ENCODE measurements at places on chromosomes 5 and 9.

DNA sequence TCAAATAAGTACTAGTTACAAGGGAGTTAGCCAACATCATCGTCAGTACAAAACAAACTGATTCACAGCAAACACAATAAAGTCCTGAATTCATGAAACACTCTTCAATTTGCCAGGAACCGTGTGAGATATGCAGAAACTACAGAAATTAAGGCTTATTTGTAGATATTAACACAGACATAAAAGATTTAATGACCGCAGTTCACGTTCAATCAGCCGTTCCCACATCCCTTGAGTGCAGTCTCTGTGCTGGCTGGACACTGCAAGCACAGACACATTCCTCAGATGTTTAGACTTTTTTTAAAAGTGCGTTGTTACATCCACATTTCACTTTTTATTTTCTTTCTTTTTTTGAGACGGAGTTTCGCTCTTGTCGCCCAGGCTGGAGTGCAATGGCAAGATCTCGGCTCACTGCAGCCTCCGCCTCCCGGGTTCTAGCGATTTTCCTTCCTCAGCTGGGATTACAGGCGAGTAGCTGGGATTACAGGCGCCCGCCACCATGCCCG lies 566 bp upstream of the CEP78 start:
- DNase-seq: peak; percentile 34

GRCh38 chr5:172407822-172408221 lies 46.5 kb downstream of the SH3PXD2B start:
- peak; percentile 86 for DNase-seq

DNA sequence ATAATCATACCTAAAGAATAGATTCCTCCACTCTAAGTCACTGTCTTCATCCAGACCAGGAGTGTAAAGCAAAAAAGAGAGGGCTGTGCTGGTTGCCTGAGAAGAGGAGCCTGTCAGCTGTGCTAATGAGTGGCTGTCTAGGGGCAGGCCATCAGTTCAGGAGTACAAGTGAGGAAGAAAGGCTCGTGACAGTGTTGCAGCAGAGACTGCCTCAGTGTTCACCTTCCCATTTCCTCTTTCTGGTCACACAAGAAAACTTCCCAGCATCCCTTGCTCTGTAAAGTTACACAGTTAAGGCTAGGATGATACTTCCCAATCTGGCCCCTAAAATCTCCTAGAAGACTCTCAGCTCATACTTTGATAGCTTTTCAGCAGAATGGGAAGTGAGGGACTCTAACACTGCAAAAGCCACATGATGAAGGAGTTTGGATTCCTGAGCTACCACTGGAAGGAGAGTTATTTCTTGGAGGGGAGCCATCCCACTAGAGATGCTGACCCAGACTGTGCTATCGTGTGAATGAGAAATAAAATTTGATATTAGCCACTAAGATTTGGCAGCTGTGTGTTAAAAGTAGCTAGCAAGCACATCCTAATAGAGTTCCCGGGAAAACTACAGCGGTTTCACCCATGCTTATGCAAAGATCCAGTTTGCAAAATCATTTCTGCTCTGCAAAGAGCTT lies 67.1 kb downstream of the ADAMTS12 start:
- no peak for DNase-seq

DNA sequence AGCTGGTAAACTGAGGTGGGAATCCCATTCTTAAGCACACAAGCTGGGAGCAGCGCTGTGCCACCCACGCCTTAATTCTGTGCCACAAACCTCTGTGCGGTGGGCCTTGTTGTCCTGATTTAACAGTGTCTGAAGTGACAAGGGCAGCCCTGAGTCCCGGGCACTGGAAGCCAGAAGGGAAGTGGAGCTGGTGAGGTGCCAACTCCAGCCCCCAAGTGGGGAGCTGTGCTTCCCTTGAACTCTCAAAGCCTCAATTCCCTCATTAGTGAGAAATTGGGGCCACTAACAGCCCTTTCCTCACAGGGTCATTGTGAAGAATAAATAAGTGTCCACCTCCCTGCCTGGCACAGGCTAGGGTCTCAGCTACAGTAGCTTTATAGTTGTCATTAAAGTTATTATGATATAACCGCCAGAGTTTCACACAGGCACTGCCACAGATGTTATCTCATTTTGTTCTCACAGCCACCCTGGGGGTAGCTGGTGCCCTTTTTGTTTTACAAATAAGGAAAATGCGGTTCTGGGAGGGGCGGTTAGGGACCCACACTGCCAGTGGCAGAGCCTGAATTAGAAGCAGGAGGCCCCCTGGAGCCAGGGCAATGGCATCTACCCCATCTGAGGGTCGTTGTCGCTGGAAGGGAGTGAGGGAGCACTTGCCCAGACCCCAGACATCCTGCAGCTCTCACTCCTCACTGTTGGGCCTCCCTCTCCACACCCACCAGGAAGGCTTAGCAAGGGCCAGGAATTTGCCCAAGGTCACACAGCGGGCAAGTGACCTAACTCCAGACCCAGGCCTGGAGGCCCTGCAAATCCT lies 2.1 kb upstream of the TLX3 start:
- DNase-seq: no peak

GRCh38 chr5:21152611-21153010 lies 1164.6 kb upstream of the CDH18 start:
- peak; percentile 87 for DNase-seq

DNA sequence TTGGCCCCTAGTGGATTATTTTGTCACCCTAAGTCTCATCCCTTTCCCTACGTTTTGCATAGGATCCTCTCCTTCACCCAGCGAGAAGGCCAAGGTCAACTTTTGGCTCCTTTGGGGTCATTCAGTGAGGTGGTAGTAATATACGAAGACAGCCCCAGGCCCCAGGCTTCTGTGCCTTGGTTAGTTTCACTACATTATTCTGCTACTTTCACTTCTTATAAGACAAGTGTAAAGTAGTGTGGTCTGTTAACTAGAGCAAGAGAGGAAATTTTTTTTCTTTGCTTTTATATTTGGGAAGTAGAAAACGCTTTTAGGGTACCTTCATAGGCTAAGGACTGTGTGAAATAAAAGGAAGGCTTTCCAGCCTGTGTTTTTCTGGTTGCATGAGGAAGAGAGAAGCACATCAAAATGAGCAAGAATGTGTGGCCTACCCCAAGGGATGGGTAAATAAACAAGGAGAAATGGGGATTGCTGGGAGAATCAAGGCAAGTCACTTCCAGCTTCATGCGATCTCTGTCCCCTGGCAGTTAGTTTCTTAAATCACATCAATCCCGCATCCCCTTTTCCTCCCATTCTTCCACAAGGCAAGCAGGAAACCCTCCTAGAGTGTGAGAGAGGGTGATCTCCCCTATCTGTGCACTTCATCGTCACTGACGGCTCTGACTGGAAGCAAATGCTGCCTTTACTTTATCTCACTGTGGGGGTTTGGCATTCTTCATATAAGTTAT lies 677.0 kb upstream of the WWC1 start:
- no peak for DNase-seq

DNA sequence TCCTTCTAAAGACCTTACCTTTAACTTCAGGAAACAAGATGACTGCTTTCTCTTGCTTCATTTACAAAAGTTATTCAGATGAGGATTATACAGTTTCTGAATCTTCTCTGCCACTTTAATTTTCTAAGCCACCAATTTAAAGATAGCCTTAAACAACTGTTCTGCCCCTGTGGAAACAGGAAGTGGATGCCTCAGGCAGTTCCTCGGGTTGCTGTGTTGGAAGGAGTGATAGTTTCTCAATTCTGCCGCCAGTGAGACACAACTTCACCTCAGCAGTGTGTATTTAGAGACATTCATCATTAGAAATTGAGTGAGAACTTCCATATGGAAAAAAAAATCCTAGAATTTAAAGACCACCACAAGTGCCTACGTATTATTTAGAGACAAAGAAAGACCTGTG lies 475.1 kb upstream of the WWC1 start:
- DNase-seq: peak; percentile 55

DNA sequence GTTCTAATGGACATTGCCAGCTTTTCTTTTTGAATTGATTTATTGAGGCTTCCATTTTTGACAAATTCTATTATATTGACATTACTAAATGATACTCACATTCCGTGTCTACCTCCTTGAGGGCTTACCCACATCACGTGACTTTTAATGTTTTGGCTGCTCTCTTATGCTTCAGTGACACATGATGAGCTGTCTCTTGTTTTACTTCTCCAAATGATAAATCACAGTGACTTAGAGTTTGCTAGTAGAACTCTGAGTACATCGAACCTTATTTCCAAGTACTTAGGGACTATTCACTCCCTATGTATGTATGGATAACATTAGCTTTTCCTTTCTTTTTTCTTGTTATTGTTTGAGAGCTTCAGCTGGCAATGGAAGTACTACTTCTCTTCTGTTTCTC lies 169.8 kb upstream of the KCNN2 start:
- peak; percentile 17 for DNase-seq

DNA sequence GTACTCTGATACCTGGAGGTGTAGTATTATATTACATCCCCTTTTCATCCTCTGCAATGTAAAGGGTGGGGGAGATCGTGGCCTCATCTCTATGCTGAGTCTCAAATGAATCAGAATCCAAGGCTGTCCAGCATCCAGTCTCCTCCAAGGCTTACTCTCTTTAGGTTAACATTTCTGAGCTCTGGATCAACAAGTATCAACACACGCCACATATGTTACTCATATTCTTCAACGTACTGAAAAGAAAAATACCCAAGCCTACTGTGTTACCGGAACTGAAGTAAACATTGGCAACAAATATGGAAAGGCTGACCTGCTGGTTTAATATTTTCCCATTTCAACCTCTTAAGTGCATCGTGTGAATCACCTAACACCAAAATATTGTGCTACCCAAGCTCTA lies 241.8 kb downstream of the GAS1 start:
- DNase-seq: peak; percentile 22
